ENCODE measurements at places on chromosomes 4 and X.

DNA sequence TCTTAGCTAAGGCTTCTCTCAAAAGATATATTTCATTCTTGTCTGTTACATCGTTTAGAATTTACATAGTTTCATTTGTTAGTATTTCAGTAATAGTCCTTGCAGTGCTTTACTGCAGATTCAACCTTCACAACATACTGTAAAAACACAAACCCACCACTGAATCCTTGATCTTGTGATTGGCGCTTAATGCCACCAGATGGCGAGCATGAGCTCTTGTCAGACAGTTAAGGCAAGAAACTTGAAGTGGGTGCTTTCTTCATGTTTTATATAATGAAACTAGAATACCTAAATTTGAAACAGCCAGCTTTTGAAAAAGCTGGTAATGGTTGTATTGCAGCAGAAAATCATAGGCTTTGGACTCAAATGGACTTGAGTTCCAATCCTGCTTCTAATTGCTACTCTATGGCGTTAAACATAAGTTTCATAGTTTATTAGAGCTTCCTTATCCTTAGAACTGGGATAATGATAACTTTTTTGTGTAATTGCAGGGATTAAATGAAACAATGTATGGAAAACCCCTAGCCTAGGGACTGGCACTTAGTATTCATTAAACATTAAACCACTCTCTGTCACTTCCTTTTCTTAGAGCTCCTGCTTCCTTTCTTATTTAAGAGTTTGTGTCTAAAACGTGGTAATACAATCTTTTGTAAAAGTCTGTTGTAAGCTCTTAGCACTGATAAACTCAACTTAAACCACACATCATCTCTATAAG lies 95.1 kb downstream of the USP9X start:
- peak; percentile 63 for DNase-seq

DNA sequence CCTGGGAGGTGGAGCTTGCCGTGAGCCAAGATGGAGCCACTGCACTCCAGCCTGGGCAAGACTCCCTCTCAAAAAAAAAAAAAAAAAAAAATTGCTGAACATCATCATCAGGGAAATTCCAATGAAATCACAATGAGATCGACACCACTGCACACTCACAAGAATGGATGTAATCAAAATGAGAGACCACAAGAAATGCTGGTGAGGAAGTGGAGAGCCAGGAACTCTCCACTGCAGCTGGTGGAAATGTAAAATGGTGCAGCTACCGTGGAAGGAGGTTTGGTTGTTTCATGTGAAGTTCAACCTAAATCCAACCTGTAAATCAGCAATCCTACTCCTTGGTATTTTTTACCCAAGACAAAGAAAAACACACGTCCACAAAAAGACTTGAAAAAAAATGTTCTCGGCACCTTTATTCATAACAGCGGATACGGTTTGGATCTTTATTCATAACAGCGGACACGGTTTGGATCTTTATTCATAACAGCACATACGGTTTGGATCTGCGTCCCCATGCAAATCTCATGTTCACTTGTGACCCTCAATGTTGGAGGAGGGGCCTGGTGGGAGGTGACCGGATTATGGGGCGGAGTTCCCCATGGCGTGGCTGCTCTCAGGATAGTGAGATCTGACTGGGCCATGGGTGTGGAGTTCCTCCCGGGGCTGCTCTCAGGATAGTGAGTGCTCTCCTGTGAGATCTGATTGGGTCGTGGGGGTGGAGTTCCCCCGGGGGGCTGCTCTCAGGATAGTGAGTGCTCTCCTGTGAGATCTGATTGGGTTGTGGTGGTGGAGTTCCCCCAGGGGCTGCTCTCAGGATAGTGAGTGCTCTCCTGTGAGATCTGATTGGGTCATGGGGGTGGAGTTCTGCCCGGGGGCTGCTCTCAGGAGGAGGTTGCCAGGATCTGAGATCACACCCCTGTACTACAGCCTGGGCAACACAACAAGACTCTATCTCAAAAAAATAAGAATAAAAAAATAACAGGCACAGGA lies 7.7 kb downstream of the GAK start:
- DNase-seq: no peak

GRCh38 chr4:108080747-108081146 lies 88.0 kb downstream of the LEF1 start:
- no peak for DNase-seq

GRCh38 chr4:154623995-154624394 lies 11.5 kb upstream of the FGG start:
- no peak for DNase-seq

DNA sequence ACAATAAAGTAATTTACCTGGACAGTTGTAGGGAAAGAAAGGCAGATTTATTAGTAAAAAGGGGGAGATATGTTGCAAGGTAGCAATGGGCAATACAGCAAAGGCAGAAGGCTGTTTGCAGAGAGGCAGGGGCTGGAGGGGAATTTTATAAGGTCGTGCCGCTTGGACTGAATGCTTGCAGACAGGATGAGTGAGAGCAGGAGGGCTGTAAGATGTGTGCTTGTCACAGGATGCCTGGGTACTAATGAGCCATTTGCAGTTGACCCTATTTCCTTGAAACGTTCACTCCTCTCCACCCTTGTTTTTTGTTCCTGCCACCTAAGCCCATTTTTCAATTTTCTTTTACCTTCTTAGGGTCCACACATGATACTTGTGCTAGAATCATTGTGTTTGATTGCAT lies 214.7 kb downstream of the TRAM1L1 start:
- no peak for DNase-seq
